SJCRH30 (cell line): ENCODE measurements at places on chromosomes 1 and 21. TPM values are rescaled to one million over a fixed set of nuclear protein-coding genes. Genes with fewer than 3 reads are reported as not detected.
A peak's percentile ranks its signal among the peaks of the same experiment; 100 is the strongest.

FAM177B gene
- total RNA-seq = not detected in 2 replicates

ATP1A2 gene
- total RNA-seq = 40.2 and 44.2 TPM in 2 replicates

KPRP gene
- not detected in 2 replicates for total RNA-seq

DNA sequence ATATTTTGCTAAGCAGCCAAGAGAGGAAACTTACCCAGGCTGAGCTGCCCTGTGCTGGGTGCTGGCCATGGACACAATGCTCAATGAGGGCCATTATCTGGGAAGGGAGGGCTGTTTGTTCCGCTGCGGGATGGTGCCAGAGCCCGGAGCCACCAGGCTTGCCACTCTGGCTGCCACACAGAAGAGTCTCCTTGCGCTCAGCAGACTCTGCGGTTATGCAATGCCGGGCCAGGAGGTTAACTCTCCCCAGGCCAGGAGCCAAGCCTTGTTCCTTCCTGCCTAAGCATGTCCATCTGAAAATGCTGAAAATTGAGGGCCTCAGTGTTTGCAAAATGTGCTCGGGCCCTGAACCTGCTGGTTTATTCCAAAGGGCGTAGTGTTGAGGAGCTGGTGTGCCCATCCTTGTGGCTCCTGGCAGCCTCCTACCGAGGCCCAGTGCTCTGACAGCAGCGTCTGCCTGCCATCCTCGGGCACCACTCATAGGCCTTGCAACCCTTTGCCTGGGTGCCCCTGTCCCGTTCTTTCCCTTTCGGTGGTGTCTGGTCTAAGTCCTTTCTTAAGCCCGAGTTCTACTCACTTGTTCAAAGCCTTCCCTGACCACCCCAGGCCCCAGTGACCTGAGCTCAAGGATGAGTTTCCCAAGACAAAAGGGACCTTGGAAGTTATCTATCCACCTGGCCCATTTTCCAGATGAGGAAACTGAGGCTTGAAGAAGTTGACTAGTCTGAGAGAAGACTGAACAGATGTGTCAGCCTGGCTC is 133.8 kb upstream of the EDN2 start:
- DNase-seq = no peak

- DNase-seq = no peak
Observed at GRCh38 chr1:190259424-190259823, 218.2 kb downstream of the BRINP3 start.

- no peak for DNase-seq
Observed at GRCh38 chr1:34007760-34008159, 143.9 kb downstream of the HMGB4 start.

- peak; percentile 36 for DNase-seq
Observed at GRCh38 chr1:155977690-155978324, 540 bp downstream of the ARHGEF2 start.

DNA sequence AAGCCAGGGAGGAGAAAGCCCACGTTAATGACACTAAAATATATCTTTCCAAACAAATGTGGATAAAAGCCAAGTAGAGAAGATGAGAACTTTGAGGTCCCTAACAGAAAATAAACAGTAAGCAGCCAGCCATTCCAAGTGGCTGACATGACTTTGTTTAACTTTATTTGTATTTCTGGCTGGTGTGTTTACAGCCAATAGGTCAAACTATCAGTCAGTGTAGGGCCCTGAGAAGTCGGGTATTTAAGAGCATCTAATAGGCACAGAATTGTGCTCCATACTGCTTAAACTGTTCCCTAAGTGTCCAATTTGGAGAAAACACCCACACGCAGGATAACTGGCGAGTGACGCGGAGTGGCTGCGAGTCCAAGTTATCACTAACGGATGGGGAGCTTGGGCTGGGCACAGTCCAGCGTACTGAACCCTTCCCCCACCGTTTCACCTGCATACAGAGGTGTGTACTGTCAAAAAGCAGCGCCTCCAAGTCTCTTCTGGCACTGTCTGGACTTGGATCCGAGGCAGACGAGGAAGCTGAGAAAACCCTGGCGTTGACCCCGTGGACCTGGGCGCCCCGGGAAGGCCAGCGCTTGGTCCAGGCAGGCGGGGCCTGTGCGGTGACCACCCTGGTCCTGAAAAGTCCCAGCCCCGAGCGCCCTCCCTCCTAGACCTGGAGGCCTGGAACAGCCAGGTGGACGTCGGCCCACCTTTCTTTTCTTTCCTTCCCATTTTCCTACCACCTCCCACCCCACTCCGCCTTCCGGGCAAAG is 662 bp upstream of the LGALS8 start:
- DNase-seq = no peak

- no peak for DNase-seq
Observed at GRCh38 chr1:47823040-47823808, 174.0 kb downstream of the TRABD2B start.
